Memory B cell (primary cell): ENCODE measurements at places on chromosomes 5 and 9.

- no peak for DNase-seq
Measured at GRCh38 chr5:71013575-71013974, 11.6 kb downstream of the NAIP start.

GRCh38 chr9:673966-674526, 167.5 kb upstream of the DMRT1 start:
- no peak for DNase-seq

DNA sequence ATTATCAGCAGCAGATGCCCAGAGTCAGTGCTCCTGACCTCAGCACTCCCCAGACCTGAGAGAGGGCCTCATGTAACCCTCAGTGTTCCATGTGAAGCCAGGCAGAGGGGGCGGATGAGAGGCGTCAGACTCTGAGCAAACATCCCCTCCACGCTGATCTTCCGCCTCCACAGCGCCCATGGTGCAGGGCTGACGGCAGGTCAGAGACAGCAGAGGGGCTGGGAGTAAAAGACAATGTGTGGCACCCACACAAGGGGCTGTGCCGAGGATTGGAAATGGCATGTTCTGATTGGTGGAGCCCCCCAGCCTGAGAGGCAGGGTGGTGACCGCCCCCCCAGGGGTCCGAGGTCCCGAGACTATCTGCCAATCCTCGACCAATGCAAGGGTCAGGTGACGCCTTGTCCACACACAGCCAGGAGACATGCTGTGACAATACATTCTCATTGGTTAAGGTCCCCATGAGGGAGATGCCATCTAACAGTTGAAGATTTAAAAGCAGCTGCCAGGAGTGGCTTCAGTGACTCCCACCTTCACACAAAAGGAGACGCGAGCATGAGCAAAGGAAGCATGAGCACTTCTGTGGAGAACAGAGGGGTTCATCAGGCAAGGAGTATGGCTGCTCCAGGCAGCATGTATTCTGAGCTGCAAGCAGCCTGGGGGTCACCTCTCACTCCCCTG, 19.3 kb upstream of the SLC25A51 start:
- no peak for DNase-seq

DNA sequence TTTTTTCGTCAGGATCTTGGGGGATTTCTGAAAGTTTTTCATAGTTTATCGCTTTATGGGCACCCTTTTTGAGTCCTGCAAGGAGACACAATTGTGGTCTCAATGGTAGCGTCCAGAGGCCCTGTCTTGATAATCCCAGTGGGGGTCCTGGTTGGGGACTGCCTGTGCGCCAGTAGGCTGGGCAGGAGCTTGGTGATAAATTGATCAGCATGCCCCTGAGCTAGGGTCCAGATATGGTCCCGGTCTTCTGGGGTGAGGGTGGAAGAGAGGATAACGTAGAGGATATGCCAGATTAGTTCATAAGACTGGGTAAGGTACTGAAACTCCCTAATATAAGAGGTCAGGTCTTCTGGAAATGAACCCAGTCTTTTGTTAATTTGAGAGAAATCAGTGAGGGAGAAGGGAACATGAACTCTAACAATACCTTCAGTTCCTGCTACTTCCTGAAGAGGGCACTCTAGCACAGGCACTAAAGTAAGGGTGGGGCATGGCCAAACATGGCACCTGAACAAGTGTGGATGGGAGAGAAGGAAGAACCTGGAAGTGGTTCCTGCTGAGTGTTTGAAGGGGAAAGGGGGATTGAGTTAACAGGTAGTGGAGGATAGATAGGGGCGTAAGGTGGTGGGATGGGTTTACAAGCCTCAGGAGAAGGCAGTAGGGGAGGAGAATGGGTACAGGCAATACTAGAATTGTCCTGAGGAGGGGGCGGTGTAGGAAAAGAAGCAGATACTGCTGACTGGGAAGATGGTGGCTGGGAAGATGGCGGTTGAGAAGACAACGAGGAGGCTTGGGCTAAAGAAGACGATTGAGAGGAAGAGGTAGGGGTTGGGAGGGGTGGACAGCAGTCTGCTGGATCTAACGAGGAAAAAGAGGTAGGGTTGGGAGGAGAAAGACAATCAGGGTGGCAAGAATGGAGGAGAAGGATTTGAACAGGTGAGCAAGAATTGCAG, 33.8 kb upstream of the ANXA2R start:
- DNase-seq = no peak

- DNase-seq = no peak
Measured at GRCh38 chr9:87703636-87704276, 22.2 kb upstream of the CTSL start.

DNA sequence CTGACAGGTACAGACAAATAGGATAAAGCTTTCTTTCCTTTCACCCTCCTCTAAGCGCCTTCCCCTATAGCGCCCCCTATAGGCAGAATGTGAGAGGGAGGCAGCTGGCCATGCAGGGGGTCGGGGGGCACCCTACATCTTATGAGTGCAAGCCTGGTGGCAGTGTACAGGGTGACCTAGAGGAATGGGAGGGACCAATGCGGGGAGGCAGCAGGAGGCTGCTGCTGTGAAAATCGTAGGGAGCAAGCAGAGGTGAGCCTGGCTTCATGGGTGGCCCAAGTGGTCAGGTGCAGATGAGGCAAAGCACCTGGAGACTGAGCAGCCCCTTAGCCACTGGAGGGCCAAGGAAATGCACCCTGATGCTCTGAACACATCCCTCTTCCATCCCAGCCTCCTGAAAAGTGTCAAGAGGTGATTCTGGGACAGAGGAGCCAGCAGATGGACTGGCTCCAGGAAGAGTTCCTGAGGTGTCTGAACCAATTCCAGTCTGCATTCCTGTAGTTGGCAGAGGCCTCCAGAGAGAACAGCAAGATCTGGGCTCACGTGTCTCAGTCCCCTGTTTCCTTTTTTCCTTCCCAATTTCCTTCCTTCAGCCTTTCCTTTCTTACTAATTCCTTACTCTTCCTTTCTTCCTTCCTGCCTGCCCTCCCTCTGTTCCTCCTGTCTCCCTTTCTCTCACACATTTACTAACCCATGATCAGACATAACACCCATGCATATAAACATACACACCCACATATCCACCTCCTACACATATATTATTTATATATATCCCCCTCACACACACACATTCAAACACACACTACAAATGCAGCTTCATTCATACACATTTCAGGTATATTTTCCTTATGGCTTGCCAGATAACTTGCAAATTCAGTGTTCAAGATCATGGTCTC, 32.8 kb upstream of the GALNT10 start:
- no peak for DNase-seq

DNA sequence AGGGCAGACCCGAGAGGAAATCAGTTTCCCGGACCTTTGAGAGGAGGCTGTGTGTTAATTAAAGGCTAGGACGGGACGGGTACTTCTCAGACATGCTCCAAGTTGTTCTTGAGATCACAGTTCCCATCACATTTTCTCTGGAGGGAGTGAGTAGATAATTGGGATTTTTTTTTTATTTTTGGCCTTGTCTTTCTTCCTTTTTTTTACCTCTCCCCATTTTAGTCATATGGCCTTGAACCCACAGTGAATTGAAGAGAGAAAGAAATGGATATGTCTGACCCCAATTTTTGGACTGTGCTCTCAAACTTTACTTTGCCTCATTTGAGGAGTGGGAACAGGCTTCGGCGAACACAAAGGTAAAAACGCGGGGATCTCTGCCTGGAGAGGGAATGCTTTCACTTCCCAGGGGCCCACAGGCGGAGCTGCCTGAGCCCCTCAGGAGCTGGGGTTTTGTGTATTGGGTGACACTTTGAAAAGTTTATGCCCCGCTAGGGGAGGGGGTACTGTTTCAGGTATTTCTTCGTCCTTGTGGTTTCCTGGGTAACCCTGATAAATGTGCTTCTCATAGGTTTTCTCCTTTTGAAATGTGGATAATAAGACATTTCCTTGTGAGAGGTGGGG, 191.8 kb downstream of the CD180 start:
- DNase-seq = no peak
